Activated CD4-positive, alpha-beta T cell treated with anti-CD3 and anti-CD28 coated beads, Interleukin-2, amount 50 U/mL, for 1 hour (primary cell): ENCODE measurements at places on chromosomes 4 and X.

DNA sequence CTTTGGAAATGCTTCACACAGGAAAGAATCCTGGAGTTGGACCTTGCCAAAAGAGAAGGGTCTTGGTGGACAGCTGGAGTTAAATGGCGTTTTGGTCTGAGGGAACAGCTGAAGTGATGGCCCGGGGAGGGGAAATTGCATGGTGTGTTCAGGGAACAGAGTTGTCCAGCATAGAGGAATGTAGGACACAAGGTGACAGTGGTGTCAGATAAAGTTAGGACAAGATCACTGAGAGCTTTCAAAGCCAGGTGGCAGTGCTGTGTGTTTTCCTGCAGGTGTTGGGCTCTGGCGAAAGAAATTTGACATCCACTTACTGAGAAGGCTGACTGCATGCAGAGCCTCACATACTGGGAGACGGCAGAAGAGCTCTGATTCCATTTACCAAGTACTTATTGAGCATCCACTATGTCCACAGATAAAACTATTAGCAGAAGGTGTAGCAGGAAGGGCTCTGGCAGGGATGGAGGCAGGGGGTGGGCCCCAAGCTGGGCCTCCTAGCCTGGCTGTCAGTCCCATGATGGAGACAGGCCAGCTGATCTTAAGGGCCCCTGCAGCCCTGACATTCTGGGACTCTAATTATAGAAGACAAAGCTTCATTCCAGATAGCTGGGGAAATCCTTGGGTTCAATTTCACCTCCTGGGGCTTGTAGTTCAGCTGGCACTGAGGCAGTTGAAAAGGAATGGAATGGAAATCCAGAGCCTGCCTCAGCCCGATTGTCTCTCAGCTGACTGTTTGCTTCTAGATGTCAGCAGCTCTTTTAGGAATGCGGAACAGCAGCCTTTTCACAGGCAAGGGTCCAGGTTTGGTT lies 150.2 kb upstream of the MAMLD1 start:
- no peak for DNase-seq

GRCh38 chrX:96383428-96383827 lies 301.2 kb upstream of the DIAPH2 start:
- DNase-seq = no peak

DNA sequence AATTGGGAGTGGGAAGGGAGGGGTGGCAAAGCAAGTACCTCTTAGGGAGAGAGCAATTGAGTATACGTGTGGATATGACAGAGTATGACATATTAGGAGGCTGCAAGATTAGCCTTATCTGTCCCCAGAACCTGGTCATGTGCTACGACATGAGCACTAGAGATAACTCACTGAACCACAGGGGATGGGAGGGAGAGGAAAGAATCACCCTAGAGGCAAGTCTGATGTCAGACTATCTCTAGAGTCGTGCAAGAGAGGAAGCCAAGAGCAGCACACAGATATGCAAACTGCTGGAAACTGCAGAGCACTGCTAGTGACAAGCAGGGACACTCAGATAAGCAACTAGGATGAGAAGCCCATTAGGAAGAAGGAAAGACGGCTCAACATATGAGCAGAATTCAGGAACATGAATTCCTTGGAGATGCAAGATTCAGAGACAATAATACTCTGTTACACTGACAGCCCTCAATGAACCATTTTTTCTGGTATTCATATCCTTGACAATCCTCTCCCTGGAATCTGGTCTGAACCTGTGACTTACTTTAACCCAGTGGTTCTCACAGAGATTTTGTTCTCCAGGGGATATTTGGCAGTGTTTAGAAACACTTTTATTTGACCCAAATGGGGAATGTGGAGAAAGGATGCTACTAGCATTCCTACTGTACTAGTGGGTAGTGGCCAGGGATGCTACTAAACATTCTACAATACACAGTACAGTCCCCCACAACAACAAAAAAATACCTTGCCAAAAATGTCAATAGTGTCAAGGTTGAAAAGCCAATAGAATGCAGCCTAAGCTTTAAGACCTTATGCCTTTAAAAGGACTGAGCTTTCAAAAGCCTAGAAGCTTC lies 84.0 kb upstream of the BMP2K start:
- DNase-seq = no peak

DNA sequence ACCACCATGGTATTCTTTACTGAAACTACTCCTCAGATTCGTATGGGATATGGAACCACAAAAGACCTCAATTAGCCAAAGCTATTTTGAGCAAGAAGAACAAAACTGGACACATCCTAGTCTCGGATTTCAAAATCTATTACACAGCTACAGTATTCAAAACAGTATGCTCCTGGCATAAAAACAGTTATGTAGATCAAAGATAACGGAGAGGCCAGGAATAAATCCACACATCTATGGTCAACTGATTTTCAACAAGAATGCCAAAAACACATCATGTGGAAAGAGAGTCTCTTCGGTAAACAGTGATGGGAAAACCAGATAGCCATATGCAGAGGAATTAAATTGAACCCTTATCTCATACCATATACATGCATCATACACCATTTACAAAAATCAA lies 155.3 kb downstream of the SPCS3 start:
- no peak for DNase-seq

- DNase-seq = no peak
Observed at GRCh38 chr4:61200916-61201526, 895 bp downstream of the ADGRL3 start.

DNA sequence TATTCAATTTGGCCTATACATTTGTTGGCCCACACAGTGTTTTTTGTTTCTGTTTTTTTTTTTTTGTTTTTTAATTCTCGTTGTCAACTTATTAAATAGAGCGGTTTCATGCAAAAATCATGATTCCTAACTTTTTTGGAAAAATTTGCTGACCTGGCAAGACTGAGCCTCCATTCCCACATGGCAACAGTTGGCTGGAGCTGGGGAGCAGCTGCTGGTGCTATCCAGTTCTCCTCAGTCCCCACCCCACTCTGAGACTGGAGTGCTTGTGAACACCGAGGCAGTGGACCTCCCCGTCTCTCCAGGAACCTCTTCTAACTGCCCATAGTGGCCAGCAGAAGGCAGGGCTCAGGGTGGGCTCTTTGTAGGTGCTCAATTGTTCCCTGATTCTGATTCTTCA lies 95.7 kb upstream of the OTUD4 start:
- DNase-seq = no peak

DNA sequence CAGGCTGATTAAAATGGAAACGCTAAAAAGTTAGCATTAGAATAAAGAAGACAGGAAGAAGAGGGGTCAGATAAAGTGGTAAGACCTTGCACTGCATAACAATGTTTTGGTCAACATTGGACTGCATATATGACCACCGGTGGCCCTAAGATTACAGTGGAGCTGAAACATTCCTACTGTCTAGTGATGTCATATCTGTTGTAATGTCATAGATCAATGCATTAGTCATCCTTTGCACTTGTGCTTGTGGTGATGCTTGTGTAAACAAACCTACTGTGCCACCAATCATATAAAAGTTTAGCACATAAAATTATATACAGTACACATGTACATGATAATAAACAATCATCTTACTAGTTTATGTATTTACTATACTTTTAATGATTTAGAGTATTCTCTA lies 73.0 kb downstream of the TMEM165 start:
- DNase-seq = no peak

GRCh38 chrX:3462166-3462508 lies 115.7 kb upstream of the MXRA5 start:
- no peak for DNase-seq

DNA sequence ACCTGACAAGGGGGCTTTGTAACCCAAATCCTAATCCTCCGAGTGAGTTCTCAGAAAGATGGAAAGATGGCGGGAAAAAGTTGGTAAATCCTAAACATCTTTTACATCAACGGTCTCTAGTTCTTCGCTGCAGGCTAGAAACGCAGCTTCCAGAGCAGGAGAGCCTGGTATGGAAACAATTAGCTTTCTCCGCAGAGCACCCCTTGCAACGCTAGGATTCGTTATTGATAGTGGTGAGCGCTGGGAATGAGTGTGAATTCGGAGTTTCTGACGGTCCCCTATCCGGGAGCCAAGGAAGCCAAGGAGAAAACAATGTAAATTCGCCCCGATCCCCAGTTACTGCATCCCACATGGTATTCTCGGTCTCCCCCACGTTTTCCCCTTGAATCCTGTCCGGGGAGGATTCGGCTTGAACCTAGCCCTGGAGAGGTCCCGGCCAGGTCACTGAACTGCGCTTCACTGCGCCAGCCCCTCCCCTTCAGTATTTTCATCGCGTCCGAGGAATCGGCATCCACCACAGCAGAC lies 4.7 kb upstream of the NEUROG2 start:
- no peak for DNase-seq

DNA sequence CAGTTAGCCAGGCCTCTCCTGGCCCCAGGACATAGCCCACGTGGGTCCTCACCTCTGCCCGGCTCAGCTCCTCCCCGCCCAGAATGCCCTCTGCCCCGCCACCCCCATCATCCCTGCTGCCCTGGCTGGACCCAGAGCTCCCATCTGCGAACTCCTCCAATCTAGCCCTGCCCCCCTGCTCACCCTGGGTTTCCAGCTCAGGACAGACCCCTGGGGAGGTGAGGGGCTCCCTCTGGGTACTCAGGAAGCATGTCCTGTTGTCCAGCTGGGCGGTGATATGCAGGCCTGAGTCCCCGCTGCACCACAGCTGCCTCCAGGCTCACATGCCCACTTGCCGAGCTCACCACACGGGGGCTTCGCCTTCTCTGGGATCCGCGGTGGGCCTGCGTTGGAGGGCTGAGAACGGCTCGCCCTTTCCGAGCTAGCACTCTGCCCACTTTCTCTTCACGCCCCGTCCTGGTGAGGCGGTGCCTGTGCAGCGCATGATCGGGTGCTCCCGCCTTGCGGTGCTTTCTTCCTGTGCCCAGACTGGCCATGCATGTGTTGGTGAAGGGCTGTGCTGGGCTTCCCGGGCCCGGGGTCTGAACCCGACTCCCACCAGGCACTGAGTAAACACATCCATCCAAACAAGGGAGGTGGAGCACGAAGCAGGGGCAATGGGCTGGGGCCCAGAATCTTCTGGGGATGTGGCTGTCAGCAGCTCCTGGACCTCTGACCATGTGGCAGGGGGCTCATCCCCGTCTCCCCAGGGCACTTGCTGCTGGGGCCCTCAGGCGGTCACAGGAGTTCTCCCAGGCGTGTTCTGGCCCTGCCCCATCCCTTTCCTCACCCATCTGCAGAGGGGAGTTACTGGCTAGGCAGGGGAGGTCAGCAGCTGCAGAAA lies 74.3 kb downstream of the RGS12 start:
- DNase-seq = no peak

DNA sequence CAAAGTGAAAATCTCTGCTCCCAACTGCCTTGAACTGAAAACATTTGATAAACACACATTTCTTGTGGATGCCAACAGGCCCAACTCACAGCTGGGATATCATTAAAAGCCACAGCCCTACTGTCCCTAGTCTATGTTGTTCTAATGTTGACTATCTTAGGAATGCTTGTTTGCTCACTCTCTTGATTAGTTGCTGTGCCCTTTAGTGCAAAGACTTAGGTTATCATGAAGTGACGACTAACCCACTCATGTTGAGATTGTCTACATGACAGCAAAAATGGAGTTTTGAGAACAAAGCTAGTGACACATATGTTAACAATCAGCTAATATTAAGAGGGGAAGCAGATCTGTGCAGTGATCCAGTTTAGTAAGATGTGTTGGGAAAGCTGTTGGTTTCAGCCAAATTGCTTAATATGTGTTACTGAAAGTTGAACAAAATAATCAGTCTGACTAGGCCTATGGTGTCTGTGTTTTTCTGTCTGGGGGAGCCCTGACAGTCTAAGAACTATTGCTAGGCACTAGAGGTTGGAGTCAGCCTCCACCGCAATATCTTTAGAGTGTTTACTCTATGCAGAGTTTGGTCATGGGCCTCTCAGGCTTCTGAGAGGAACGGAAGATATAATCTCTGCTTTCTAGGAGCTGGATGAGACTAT lies 125.5 kb downstream of the ATG4A start:
- DNase-seq = no peak

DNA sequence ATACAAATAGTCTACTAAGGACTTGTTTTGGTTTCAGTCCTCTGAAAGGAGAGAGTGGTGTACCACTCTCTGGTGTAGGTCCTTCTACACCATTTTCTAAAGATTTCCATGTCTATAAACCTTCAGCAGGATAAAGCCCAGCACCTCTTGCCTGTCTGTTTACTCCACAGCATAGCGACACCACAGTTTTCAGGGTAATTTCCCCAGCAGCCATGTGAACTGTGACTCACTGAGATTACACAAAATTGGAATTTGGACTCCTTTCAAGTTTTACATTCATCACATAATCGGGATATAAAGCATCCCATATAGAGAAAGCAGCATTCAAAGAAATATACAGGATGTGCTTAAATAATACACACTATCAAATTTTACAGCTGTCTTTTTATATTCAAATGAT lies 229.6 kb downstream of the PRDM5 start:
- no peak for DNase-seq

GRCh38 chrX:118337687-118338086 lies 8.2 kb upstream of the WDR44 start:
- no peak for DNase-seq

GRCh38 chrX:11759461-11760311 lies 1.6 kb downstream of the MSL3 start:
- DNase-seq = peak; percentile 61

GRCh38 chr4:188534917-188535316 lies 395.7 kb downstream of the TRIML1 start:
- DNase-seq = no peak

- DNase-seq = no peak
Observed at GRCh38 chrX:47296766-47297365, 64.1 kb downstream of the USP11 start.

GRCh38 chr4:177308125-177308524 lies 1.5 kb upstream of the NEIL3 start:
- no peak for DNase-seq

DNA sequence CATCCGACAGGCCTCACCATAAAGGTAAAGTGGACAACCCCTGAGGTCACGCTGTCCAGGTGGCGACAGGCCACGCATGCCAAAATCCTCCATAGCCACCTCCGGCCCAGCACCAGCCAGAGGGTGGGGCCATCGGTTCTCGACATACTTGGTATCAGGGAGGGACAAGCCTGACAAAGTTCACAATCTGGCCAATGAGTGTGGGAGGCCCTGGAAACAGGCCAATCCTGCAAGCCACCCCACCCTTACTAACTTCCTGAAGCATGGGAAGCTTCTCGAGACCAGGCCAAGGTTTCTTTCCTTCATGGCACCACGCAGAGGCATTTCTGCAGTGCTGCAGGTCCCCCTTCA lies 73.8 kb downstream of the MTMR1 start:
- DNase-seq = no peak

DNA sequence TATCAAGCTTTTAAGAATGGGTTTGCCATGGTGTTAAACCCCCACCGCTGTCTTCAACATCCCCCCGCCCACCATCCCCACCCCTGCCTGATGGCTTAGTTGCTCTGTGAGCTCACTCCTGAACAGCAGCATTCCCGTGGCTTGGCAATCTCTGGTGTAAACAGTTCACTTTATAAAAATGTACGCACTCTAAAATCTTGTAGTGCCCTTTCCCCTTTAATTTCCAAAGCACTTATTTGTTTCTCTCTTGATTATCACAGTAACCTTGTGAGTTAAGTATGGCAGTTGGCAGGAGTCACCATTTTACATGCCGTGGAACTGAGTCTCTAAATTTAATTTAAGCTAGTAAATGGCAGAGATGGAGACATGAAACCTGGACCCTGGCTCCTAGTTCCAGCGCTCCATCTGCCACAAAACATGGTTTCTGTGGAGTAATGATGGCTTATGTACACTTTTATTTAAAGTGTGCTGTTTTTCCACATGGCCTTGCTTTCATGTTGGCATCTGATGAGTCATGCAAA lies 123.1 kb downstream of the AFF1 start:
- DNase-seq = no peak
